ENCODE measurements at places on chromosomes 7 and 10.

DNA sequence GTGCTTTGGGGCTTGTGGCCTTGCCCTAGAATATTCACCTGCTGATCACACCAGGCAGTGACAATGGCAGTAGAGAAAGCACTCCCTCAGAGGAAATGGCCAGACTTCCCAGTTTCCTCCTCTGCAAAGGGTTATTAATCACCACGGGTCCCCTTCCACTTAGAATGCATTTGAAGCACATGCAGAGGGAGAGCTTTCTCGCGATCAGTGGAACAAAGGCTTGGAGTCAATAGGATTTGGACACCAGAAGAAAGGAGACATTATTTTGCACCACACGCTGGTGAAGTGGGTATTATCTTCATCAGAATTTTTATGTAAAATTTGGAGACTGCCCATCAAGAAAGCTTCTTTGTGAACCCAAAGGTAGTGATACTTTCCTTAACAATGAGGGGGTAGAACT is 35.4 kb upstream of the INHBA start:
- no peak for DNase-seq

- DNase-seq, result no peak
These were observed 71.2 kb downstream of the ADRA2A start for GRCh38 chr10:111148025-111148424.

DNA sequence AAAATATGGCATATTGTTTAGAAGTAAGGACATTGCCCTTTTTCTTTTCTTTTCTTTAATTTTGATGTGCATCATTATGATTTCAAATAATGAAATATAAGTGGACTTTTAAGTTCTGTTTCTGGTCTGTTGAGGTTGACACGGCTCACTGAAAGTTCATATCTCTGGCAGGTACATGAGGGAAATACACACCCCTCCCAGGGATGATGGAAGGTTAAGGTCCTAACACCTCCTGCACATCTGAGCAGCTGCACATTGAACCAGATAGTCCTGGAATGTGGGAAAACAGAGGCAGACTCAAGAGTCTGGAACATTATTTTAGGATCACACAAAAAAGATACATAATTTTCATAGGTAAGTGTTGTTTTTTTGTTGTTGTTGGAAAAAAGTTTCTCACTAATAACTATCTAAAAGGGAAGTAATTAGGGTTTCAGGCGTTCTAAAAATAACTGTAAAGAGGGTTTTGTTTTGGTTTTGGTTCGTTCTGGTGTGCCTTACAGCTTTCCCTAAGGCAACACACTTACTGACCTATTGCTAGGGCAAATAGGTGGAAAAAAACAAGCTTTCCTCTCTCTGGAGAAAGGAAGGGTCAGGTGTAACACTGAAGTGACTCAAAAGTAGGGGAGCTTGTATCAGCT is 201.2 kb upstream of the PRKCQ start:
- DNase-seq, result no peak

DNA sequence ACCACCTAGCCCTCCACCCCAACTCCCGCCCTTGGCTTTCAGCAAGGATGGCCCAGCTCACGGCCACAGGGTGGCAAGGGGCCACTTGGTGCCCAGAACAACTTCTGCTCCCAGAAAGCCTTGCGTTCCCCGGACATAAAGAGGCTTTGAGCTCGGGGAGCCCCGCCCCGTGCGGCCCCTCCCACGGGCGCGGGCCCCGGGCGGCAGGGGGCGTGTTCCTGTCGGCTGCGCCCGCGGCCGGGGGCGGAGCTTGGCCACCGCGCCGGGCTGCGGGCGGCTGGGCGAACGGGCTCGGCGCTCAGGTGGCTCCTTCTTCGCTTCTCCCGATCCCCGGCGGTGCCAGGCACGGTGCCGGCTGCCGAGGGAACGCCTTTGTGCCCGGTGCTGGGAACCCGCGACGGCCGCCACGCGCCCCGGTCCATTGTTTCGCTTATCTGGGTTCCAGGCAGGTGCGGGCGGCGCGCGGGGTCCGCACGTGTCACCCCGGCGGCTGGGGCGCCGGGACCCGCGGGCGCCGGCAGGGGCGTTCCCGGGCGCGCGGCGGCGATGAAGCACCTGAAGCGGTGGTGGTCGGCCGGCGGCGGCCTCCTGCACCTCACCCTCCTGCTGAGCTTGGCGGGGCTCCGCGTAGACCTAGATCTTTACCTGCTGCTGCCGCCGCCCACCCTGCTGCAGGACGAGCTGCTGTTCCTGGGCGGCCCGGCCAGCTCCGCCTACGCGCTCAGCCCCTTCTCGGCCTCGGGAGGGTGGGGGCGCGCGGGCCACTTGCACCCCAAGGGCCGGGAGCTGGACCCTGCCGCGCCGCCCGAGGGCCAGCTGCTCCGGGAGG is at the start of gene NFE2L3:
Gene NFE2L3 (plus strand): TSS at position 246 of the 829 bp plus-strand sequence. CDS start 301 bp downstream, at position 547.
- no peak for DNase-seq

DNA sequence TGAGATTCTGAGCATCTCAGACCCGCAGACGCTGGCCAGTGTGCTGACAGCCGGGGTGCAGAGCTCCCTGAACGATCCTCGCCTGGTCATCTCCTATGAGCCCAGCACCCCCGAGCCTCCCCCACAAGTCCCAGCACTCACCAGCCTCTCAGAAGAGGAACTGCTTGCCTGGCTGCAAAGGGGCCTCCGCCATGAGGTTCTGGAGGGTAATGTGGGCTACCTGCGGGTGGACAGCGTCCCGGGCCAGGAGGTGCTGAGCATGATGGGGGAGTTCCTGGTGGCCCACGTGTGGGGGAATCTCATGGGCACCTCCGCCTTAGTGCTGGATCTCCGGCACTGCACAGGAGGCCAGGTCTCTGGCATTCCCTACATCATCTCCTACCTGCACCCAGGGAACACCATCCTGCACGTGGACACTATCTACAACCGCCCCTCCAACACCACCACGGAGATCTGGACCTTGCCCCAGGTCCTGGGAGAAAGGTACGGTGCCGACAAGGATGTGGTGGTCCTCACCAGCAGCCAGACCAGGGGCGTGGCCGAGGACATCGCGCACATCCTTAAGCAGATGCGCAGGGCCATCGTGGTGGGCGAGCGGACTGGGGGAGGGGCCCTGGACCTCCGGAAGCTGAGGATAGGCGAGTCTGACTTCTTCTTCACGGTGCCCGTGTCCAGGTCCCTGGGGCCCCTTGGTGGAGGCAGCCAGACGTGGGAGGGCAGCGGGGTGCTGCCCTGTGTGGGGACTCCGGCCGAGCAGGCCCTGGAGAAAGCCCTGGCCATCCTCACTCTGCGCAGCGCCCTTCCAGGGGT is 703 bp downstream of the RBP3 start:
- no peak for DNase-seq

DNA sequence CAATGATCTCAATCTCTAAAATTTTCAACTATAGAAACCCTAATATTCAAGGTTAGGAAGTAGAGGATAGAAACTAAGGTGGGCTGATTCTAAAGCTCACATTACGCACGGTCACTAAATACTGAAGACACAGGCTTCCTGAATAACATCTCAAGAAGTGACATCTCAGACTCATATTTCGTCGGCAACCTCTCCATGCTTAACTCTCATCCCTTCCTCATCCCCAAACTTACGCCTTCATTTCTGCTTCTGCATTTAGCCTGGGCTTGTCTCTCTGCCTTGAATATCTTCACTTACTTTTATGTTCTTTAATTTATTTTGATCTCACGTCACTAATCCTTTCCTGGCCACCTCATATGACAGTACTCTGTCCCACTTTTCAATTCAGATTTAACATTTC is 9.2 kb downstream of the PGAM1 start:
- no peak for DNase-seq

GRCh38 chr7:131501422-131501821 is 55.0 kb downstream of the PODXL start:
- DNase-seq, result no peak

- DNase-seq, result no peak
These were observed 19.5 kb downstream of the PRKAG2 start for GRCh38 chr7:151857412-151857811.

- no peak for DNase-seq
These were observed 24.2 kb upstream of the PCBD1 start for GRCh38 chr10:70912556-70912955.

- no peak for DNase-seq
These were observed 438.3 kb downstream of the NXPH1 start for GRCh38 chr7:8871716-8872115.

- no peak for DNase-seq
These were observed 175.4 kb downstream of the MGMT start for GRCh38 chr10:129642427-129642826.

- no peak for DNase-seq
These were observed 31.5 kb upstream of the SH2D4B start for GRCh38 chr10:80506189-80506575.

DNA sequence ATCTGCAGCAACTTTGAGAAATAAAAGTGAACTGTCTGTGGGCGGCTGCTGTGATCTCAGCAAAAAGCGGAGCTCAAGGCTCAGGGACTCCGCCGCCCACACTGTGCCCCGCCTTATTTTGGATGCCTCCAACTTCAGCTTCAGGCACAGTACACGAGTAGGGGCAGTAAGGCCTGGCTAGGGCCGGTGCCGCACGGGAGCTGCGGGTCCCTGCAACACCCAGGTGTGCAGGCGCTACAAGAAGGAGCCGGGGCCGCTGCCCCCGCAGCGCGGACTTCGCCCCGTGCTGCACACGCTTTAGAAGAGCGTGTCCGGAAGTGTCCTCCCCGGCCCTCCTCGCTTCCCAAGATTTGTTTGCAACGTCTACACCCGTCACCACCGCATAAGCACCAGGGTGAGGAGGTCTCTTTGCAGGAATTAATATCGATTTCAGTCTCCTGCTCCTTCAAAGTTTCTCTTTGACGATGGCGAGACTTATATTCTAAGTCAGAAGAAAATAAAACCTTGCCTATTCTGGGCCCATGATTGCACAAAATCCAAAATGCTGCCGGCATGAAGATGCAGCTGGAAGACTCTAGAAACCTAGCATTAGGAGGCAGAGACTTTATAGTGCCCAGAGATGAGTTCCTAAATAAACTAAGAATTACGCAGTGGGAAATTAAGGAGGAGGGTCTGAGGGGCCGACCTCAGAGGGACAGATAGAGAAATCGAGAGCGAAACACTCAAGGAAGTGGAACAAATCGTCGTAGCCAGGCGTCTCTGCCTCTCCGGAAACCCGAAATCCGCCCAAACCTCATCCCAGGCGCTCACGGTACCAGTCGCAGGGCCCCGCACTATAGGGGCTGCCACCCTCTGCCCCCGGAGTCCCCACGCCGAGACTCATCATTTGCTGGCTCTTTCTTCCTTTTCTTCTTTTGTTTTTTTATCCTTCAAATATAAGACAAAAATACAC is 6.4 kb downstream of the VAX1 start:
- DNase-seq, result no peak

DNA sequence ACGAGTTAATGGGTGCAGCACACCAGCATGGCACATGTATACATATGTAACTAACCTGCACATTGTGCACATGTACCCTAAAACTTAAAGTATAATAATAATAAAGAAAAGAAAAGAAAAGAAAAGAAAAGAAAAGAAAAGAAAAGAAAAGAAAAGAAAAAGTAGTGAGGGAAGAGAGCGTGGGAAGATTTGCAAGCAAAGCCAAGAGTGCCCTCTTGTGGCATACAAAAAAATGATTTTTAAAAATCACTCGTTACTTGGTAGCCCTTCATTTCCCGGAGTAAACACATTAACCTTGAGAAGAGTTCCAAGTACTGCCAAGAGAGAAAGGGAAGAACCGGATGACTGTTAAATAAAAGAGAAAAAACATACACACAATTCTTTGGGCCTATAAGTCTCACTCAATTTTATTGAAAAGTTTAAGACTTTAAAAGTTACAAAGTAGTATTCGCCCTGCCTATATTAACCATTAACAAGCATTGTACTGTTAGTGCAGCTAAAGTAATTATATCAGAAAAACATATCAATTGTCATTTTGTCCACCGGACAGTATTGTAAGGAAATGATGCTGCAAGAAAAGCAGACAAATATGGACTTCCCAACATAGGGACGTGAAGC is 6.2 kb upstream of the CH25H start:
- no peak for DNase-seq

DNA sequence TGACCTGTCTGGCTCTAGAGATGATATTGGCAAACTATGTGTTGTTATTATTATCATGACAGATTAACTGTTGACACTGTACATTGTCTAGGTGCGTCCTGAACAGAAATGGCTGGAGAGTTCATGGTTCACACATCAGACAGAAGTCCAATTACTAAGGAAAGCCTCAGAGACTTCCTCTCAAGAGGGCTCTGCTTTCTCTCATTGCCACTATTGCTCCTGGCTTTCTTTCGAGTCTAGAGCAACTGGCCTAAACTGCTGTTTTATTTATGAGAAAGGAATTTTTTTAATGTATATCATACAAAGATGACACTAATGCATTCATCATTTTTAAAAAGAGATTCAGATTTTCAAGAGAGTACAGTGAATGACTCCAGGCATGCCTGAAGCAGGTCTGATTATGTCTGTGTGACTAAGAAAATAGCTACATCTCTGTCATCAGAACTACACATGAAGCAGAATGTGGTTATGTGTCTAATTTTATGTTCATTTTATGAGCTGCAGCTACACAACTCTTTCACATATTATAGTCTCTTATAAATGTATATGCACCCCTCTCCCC is 30.4 kb downstream of the NRCAM start:
- DNase-seq, result no peak

GRCh38 chr7:41170466-41170865 is 532.4 kb downstream of the INHBA start:
- no peak for DNase-seq

GRCh38 chr10:59991661-59992060 is 85.3 kb upstream of the CCDC6 start:
- DNase-seq, result no peak

DNA sequence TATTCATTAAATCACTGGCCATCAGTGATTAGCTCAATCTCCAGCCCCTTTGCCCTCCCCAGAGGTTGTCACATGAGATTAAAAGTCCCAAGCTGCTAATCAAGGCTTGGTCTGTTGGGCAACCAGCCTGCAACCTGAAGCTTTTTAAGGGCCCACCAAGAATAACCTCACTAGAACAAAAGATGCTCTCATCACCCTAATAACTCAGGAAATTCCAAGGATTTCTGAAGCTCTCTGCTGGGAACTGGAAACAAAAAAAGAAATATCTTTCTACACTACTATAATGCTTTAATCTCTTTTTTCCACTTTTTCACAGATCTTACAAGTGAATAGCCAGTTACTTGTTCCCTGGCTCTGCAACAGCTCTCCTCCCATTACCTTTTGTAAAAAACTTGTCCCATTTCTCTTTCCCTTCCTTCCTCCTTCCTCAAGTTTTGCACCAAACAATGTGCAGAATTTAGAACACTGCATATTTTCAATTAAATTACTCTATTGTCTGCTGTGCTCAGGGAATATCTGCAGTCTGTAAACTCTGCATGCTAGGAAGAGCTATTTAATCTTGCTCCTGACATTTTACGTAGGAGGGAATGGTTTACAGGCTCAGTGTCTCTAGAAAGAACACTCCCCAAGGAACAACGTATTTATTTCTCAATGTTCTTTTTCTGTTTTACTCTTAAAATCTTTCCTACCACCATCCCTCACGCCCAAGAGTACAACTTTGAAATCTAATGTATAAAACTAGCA is 169.1 kb downstream of the IMMP2L start:
- no peak for DNase-seq

- no peak for DNase-seq
These were observed 99.9 kb upstream of the CTBP2 start for GRCh38 chr10:125260260-125260659.
